ENCODE measurements at places on chromosomes 13 and 19.
A peak's percentile ranks its signal among the peaks of the same experiment; 100 is the strongest.

DNA sequence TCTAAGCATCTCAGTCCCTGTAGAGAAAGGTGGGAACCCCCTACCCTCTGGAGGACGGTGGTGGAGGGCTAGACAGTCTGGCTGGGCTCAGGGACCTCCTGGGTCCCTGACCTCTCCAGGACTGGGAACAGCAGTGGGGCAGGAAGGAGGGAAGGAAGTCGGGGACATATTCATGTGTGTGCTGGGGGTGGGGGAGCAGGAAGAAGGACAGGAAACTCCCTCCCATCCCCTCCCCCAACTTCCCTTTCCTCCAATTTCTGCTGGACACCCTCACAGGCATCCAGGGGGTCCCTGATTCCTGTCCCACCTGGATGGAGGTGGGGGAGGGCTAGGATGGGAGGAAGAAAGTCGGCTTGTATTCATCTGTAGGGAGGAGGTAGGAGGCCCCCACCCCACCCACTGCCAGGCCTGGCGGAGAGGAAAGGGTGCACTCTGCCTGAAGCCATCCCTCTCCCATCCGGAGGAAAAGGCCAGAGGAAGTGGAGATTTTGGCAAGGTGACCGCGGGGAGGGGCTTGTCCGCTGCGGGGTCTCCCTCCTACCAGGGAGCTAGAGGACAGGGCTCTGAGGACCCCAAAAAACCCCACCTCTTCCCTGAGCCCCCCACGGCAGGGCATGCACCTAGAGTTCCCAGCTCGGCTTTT is 2.3 kb downstream of the NOVA2 start:
- no peak for DNase-seq

GRCh38 chr13:29005035-29005762 is 185.1 kb downstream of the MTUS2 start:
- DNase-seq, result no peak

- no peak for DNase-seq
Measured at GRCh38 chr19:28607066-28607583, 605.8 kb downstream of the UQCRFS1 start.

- DNase-seq, result peak; percentile 91
Measured at GRCh38 chr13:102394158-102395053, 7.4 kb downstream of the FGF14 start.

DNA sequence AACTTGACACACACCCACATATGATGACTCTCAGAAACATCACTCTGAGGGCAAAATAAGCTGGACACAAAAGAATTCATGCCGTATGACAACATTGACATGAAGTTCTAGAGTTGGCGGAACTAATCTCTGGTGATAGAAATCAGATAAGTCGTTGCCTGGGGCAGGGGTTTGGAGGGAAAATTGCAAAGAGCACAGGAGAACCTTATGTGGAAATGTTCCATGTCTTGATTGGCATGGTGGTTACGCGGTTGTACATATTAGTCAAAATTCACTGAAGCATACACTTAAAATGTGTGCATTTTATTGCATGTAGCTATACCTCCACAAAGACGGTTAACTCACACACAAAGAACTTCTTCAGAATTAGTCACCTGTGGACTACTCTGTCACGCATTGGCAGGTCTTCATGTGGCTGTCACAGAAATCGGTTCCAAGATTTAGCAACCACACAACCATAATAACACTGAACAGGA is 137.8 kb upstream of the GJB6 start:
- DNase-seq, result no peak

- DNase-seq, result no peak
Measured at GRCh38 chr13:104460554-104460953, 1394.3 kb upstream of the SLC10A2 start.

GRCh38 chr19:4401769-4402170 is 670 bp upstream of the CHAF1A start:
- no peak for DNase-seq

DNA sequence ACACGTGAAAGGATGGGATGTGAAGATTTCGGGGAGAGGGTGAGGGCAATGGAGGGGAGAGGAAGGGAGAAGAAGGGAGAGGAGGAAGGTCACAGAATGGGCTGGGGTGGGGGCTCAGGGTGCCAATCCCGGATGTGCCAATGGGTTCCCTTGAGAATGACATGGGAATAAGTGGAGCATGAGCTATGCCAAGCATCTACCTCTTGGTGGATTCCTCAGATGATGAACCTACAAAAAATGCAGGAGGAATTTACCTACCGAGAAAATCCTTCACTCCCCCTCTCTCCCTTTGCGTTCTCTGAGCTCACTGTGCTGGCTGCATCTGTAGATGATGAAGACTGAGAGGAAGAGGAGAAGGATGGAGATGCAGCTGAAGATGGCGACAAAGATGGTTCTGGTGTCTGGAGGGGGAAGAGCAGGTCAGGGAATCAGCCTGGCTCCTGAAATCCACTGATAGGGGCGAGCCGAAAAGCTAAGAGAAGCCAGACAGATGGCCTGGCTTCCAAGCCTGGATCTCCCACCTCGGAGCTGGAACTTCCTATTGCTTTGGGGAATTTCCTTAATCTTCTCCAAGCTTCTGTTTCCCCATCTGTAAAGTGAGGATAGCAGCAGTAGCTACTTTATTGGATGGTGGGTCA is 21.6 kb downstream of the VSTM1 start:
- no peak for DNase-seq

- no peak for DNase-seq
Measured at GRCh38 chr19:49552749-49553148, 24.9 kb downstream of the RCN3 start.

GRCh38 chr13:113765564-113765910 is 6.5 kb downstream of the TMEM255B start:
- no peak for DNase-seq

GRCh38 chr13:37997641-37998040 is 128.1 kb upstream of the TRPC4 start:
- no peak for DNase-seq

- no peak for DNase-seq
Measured at GRCh38 chr13:23202383-23202782, 21.6 kb downstream of the SGCG start.

- no peak for DNase-seq
Measured at GRCh38 chr19:11191273-11191755, 6.0 kb downstream of the KANK2 start.

DNA sequence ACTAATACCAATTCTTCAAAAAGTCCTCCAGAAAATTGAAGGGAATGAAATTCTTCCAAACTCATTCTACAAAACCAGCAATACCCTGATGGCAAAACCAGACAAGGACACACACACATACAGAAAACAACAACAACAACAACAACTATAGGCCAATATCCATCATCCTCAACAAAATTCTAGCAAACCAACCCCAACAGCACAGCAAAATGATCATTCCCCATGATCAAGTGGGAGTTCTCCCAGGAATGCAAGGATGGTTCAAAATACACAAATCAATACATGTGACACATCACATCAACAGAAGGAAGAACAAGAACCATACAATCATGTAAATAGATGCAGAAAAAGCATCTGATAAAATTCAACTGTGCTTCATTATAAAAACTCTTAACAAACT is 18.7 kb upstream of the ZNF181 start:
- no peak for DNase-seq

GRCh38 chr19:2477141-2477710 is 1.3 kb downstream of the GADD45B start:
- no peak for DNase-seq

- no peak for DNase-seq
Measured at GRCh38 chr19:55481148-55481793, 3.7 kb upstream of the NAT14 start.

- DNase-seq, result no peak
Measured at GRCh38 chr13:50358231-50359040, 343.2 kb downstream of the KCNRG start.

GRCh38 chr19:4051175-4052101 is 15.3 kb downstream of the ZBTB7A start:
- DNase-seq, result no peak

DNA sequence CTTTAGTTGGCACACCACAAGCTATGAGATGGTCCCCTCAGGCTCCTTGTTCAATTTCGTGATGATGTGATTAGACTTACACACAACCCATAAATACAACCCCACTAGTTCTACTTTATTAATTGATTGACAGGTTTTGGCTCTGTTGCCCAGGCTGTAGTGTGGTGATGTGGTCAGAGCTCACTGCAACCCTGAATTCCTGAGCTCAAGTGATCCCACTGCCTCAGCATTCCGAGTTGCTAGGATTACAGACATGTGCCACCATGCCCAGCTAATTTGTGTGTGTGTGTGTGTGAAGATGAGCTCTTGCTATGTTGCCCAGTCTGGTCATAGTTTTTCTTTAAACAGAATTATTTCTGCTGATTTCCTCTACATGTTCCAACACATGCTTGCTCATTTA is 17.5 kb upstream of the HTR2A start:
- no peak for DNase-seq
